ENCODE measurements at places on chromosomes 11 and 22.
A peak's percentile ranks its signal among the peaks of the same experiment; 100 is the strongest.

DNA sequence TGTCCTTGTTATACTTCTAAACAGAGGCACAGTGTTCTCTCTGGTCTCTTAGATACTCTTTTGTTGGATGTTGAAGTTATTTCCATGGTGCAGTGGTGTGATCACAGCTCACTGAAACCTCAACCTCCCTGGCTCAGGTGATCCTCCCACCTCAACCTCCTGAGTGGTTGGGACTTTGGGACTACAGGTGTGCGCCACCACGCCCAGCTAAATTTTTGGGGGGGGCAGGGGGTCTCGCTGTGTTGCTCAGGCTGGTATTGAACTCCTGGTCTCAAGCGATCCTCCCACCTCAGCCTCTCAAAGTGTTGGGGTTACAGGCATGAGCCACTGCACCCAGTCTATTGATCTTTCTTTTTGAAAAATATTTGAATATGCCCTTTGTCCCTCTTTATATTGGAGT is 14.9 kb downstream of the ZNF74 start:
- no peak for DNase-seq

- peak; percentile 80 for DNase-seq
Observed at GRCh38 chr11:75280227-75280701, 39.7 kb downstream of the TPBGL start.

DNA sequence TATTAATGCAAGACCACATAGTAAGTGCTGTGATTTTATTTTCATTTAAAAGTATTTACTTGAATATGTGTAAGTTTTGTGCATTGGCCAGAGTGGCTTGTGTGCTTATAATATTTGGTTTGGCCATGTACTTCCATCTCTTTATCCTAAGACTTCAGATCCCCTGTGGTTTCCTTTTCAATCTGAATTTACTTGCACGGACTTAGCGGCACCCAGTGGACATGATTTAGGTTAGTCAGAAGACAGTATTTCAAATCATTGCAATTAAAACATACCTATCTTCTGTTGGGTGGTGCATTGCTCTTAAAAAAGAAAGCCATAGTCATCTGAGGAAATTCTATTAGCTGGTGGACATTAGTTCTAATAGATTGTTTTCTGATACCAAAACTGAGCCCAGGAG is 30.7 kb downstream of the PIWIL4 start:
- no peak for DNase-seq

GRCh38 chr11:128470081-128470480 is 117.3 kb downstream of the ETS1 start:
- DNase-seq = peak; percentile 48

- no peak for DNase-seq
Observed at GRCh38 chr11:65695459-65696241, 16.4 kb upstream of the KAT5 start.

- DNase-seq = no peak
Observed at GRCh38 chr11:2704896-2705606, 5.3 kb upstream of the KCNQ1OT1 start.

DNA sequence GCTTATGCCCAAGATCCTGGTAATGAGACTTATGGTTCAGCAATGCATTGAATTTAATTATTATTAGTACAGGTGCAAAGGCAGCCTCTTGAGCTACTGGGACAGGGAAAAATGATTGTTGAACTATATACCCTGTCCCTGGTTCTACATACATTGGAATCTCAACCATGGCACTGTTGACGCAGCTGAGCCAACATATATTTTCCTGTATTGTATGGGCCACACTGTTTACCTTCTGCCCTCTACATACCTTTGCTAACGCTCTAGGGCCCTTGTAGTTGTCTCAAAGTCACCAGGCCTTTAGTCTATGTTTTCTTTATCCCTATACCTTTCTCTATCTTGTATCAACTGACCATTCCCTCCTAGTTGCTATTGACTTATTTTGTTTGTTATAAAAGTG is 22.6 kb downstream of the KREMEN1 start:
- DNase-seq = no peak

GRCh38 chr11:2572491-2573239 is 127.1 kb downstream of the KCNQ1OT1 start:
- DNase-seq = no peak

GRCh38 chr11:33741806-33742205 is 5.6 kb upstream of the CD59 start:
- DNase-seq = no peak

- no peak for DNase-seq
Observed at GRCh38 chr11:65445101-65445603, 22.6 kb downstream of the NEAT1 start.

DNA sequence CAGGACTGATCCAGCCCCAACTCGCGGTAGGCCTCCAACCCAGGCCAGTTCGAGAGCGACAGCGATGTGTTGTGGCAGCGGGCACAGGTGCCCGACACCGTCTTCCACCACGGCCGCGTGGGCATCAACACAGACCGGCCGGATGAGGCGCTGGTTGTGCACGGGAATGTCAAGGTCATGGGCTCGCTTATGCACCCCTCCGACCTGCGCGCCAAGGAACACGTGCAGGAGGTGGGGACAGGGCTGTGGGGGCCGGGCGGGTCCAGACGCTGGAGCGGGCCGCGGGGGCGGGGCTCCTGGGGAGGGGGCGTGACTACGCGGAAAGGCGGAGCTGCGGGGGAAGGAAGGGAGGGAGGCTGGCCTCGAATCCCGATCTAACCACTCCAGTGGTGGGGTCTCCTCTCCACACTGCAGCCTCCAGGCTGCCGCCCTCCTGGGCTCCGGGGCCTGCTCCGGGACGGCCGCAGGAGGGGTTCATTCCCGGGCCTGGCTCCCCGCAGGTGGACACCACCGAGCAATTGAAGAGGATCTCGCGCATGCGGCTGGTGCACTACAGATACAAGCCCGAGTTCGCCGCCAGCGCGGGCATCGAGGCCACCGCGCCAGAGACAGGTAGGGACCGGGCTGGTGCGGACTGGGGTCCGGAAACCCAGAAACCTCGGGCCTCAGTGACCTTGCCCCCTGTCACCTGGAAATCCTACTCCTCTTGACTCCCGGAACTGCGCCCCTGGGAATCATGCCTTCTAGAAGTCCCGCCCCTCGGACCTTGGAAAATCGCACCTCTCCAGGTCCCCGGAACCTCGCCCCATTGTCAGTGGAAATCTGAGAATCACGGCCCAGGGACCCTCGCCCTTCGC is 14.9 kb downstream of the TMEM258 start:
- peak; percentile 62 for DNase-seq

- peak; percentile 26 for DNase-seq
Observed at GRCh38 chr11:31870609-31871309, 59.6 kb upstream of the PAX6 start.

GRCh38 chr11:6268820-6269219 is 9.2 kb downstream of the CCKBR start:
- no peak for DNase-seq

DNA sequence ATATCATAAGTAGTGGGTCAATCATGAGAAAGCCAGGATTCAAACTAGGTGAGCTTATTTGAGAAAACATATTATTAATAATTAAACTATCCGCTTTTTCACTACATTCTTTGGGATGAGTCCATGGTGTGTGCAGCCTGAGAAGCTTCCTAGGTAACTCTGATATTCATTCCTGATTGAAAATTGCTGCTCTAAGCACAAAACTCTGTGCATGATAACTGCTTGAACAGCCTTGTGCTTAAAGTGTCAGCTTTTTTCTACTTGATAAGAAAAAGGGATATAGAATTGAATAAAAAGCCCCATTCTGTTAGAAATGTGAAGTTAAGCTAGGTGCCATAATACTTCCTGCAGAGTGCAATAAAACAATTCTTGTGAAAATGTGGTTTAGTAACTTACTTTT is 343.5 kb upstream of the LUZP2 start:
- DNase-seq = no peak

GRCh38 chr22:24330636-24331035 is 60.0 kb downstream of the SPECC1L start:
- no peak for DNase-seq

DNA sequence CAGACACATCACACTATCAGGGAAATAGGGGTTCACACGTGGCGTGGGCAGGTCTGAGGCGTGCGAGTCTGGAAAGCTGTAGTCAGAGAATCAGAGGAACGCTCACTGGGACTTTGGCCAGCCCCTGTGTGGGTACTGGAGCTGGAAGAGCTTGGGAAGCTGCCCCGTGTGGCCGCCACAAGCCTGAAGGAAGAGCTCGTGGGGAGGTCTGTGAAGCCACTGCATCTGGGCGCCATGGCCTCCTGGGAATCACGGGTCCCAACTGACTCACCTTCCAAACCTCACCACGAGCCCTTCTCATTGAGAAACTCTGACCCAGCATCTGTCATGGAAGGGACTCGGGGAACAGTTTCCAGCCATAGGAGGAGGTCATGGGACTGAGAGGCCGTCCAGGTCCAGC is 5.9 kb upstream of the MRGPRF start:
- DNase-seq = no peak

GRCh38 chr22:47600791-47601625 is 838.6 kb downstream of the TBC1D22A start:
- DNase-seq = no peak

- DNase-seq = no peak
Observed at GRCh38 chr22:48199667-48200066, 1437.2 kb downstream of the TBC1D22A start.

- no peak for DNase-seq
Observed at GRCh38 chr11:15093432-15093831, 20.0 kb downstream of the CALCB start.

DNA sequence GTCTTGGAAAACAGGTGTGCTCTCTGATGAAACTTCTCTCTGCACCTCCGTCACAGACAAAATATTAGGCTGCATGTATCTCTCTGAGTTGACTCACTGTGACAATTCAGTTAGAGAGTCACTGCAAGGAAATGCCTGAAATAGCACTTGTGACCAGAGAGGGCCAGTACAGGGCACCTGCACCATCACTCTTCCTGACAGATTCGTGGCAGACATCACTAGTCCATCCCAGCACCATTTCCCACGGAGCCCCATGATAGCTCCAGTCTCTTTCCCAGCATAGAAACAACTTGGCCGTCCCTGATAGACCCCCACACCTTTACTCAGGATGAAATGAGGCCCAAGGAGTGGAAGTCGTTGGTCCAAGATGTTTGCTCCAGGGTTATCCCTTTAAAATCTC is 73.3 kb upstream of the ISX start:
- no peak for DNase-seq

DNA sequence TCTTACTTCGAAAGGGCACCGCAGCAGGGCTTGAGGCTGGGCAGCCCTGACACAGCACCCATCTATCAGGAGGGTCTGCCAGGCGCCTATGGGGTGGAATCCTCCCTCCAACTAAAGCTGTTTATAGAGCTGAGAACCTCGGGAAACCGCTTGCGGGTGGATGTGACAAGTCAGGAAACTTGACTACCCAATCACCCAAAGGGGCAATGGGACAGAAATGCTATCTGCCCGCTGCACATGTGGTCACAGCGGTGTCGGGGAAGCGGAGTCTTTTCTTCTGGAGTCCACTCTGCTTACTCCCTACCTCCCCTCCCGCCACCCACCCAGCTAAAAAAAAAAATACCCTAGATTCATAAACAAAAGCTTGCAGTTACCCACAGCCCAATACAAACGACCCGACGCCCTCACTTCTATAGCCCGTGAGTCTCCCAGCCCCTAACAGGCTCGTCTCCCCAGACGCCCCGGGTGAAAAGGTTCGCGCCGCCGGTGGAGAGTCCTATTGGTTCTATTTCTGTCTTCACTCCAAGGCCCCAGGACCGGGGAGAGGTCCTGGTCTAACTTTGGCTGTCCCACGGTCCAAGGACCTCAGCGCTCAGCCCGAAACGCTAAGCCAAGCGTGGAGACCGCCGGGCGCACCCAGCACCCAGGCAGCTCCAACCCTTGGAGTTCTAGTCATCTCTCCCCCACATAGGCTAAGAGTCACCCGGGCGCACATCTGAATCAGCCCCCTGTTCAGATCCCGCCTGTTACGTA is 1.4 kb downstream of the TRPC6 start:
- no peak for DNase-seq

- DNase-seq = no peak
Observed at GRCh38 chr11:19164230-19164855, 37.4 kb downstream of the CSRP3 start.

GRCh38 chr11:78767027-78767932 is 192.6 kb upstream of the NARS2 start:
- DNase-seq = no peak

DNA sequence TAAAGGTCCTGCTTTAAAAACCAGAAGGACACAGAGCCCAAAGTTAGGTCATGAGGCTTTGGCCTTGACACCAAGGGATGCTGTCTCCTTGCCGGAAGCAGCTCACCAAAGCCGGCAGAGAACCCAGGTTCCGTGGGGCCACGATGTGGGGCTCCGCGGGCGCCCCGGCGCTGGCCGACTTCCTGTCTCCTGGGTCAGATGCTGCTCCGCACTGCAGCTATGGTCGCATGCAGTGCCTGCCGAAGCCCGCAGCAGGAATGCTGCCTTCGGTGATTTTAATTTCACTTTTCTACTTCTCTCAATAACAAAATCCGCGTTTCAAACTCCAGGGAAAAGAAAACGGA is 454 bp upstream of the OTUB1 start:
- peak; percentile 73 for DNase-seq

DNA sequence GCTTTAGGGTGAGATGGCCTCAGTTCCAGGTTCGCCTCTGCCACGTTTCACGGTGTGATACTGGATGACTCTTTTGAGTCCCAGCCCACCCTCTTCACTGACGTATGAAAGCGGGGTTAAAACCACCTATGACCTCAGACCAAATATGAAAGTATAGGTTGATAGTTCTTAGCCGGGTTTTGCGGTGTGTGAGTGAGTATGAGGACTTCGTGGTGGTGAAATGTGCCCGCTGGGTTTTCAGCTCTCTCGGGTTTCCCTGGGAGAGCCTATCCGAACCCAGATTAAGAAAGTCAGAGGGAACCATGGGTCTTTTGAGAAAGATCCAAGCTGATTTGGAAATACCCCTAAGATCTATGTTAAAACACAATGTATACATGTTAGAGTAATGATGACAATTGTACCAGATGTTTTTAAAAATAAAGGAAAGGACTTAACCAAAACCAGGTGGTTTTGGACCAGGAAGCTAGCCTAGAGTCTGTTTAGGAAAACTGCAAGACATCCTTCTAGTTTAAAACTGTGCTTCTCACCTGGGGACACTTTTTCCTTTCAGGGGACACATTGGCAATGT is 25.8 kb upstream of the ST3GAL4 start:
- no peak for DNase-seq

DNA sequence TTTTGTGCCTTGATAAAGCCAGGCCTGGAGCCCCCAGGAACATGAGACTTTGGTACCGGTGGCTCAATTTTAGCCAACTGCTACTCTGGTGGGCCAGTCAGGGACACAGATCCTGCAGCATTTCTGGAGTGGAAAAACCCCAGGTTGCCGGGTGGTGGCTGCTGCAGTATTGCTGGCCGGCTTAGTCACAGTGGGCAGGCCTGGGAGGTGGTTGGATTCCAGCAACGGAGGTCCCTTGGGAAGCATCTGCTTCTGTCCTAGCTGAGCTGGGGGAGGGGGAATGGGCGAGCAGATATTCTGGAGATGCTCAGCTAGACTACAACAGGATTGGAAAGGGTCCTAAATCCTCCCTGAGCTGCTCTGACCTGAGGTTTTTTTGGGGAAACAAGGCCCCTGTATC is 31.6 kb upstream of the ACCSL start:
- no peak for DNase-seq

- DNase-seq = no peak
Observed at GRCh38 chr22:42275176-42275575, 4.7 kb upstream of the TCF20 start.

Data from activated CD4-positive, alpha-beta T cell treated with anti-CD3 and anti-CD28 coated beads, Interleukin-2, amount 10 ng/mL, durations not matched to agents 7 days and 5 days (primary cell).